ENCODE measurements at places on chromosomes 13 and 19.

DNA sequence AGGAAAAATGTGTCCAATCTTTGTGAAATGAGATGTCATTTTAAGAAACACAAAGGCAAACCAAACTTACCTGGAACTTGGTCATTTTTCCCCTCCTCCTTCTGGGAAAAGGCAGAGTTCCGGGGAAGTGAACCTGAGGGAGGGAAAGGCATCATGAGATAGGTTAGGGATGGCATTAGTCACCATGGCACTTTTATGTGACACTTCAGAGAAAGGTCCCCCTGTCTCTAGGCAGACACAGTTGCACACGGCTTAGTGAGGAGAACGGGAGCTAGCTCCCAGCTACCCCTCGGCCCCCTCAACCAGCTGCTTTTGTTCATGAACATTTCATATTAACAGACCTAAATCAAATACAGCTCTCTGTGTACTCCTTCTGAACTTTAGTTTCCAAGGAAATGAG is 1.5 kb downstream of the ZNF235 start:
- no peak for DNase-seq

DNA sequence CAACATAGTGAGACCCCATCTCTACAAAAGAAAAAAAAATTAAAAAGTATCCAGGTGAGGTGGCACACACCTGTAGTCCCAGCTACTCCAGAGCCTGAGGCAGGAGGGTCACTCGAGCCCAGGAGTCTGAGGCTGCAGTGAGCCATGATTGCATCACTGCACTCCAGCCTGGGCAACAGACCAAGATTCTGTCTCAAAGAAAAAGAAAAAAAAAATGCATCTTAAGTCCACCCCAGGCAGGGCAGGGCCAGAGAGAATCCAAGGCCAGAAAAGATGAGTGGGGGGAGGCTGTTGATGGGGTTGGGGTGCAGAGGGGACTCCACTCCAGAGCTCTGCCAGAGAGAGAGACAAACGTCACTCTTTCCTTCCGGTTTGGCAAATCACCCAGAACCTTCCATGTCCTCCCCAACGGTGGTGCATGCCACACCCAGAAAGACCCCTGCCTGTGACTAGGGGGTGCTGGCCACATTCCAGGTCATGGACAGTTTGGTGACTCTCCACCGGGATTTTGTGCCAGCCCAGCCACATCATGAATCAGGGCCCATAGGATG is 431 bp downstream of the FUT3 start:
- no peak for DNase-seq

DNA sequence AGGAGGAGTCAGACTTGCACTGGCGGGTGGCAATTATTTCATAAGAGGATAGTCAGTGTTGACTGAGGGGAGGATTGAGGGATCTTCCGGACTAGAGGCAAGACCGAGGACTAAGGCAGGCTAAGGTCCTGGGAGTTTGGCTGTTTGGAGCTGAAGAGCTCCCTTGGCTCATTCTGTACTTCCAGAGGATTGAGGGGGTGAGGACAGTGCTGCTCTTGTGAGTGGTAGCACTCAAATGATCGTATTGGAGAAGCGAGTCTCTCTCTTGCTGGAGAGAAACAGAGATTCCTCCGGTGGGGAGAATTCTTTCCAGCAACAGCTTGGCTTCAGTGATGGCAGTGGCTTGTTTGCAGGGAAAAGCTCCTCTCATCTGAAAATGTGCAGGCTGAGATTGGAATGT is 47.1 kb downstream of the ING1 start:
- no peak for DNase-seq

- DNase-seq: no peak
These were observed 2.2 kb downstream of the AKT2 start for GRCh38 chr19:40282920-40283319.

GRCh38 chr19:42247640-42248199 is 5.3 kb upstream of the GSK3A start:
- peak; percentile 39 for DNase-seq

DNA sequence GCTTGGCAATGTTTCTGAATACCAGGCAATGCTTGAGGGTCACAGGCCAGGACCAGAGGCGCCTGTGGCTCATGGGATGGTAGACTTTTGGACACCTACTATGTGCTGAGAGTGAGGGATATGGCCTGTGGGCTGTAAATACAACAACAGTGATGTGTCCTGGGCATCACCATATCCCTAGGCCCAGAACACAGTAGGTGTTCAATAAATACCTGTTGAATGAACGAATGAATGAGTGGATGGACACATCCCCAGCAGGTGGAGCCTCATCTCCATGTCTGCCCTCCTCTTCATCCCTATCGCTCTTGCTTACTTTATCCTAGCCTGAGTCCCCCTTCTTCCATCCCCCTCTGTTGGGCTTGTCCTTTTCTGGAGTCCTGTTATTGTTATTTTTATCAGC is 16.5 kb upstream of the NANOS2 start:
- DNase-seq: no peak

DNA sequence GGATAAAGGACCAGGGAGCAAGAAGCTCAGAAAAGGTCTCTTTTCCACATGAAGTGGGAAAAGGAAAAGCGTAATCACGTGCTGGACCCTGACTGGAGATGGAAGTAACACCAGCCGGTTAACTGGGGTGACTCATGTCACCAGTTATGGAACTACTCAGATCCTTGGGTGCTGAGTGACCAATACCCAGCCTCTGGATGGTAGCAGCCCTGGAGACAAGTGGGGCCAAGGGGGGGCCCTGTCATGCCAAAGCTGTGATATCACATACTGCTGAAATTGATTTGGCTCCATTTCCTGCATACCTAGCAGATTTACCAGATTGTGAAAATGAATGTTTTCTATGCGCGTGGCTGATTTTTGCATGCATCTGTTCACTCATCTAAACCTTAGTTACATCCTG is 158.9 kb downstream of the ZIC5 start:
- no peak for DNase-seq

- no peak for DNase-seq
These were observed 2.4 kb downstream of the NR2F6 start for GRCh38 chr19:17243211-17243829.

GRCh38 chr13:42899266-42899665 is 92.8 kb downstream of the EPSTI1 start:
- DNase-seq: no peak
